ENCODE measurements at places on chromosomes 11 and 22. TPM values are rescaled to one million over a fixed set of nuclear protein-coding genes. Genes with fewer than 3 reads are reported as not detected.

- peak; percentile 93 for DNase-seq
Measured at GRCh38 chr11:111911563-111912401, at the start of gene CRYAB. TSS of gene CRYAB (minus strand) at chr11:111911770. CDS start at chr11:111911724, 46 bp downstream.

DNA sequence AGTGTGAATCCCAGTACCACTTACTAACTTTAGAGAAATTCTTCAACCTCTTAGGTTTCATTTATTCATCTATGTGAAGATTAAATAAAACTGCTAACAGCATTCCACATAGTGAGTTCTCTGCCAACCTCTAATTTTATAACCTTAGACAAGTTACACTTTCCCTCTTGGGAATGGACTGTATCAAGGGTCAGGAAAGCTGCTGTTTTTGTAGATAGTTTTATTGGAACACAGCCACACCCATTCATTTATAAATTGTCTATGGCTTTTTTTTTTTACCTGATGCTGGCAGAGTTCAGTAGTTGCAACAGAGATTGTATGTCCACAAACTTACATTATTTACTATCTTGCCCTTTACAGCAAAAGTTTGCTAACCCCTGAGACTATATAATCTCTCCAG, 81.1 kb downstream of the PAK1 start:
- DNase-seq = no peak

- no peak for DNase-seq
Measured at GRCh38 chr11:67054836-67055523, 1.7 kb upstream of the RHOD start.

DNA sequence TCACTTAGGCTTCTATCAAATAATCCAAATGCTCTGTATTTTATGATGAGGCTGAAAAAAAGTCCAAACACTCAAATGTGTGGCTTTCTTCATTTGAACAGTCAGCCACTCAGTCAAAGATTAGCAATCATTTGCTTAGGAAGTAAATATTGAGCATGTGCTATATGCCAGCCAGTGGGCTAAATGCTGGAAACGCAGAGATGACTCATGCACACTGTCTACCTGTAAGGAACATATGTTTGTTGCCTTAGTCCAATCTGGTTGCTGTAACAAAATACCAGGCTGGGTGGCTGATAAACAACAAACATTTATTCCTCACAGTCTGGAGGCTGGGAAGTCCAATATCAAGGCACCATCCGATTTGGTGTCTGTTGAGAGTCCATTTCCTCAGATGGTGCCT, 617.3 kb downstream of the NTM start:
- no peak for DNase-seq

- no peak for DNase-seq
Measured at GRCh38 chr11:79400206-79400605, 40.6 kb downstream of the TENM4 start.

DNA sequence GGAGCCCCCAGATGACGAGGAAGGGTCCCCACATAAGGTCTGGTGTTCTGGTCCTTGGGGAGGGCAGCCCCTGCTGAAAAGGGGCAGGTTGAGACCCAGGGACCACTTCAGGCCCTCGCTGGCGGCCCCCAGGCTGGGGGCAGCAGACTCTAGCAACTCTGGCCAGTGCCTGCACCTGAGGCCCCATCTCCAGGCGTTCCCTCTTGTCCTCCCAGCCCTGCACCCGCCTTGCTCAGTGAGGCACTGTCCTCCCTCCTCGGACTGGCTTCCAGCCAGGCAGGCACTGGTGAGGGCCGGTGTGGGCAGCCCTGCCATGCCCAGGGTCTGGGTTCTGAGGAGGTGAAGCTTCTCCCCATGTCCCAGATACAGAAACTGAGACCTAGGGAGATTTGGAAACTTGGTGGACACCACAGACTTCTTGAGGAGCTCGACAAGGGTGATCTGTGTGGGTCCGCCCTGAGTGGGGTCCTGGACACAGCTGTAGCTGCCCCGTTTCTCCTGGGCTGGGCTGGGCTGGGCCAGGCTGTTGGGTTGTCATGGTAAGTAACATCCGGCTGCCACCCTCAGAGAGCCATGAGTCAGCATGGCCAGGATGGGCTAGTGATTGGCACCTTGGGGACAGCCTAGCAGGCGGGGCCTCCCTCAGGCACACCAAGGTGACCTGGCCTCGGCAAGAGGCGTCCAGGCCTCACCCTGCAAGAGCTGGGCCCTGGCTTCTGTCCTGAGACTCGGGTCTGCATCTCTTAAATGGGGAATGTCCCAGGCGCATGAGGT, 11.1 kb upstream of the PHLDA2 start:
- DNase-seq = peak; percentile 80

DNA sequence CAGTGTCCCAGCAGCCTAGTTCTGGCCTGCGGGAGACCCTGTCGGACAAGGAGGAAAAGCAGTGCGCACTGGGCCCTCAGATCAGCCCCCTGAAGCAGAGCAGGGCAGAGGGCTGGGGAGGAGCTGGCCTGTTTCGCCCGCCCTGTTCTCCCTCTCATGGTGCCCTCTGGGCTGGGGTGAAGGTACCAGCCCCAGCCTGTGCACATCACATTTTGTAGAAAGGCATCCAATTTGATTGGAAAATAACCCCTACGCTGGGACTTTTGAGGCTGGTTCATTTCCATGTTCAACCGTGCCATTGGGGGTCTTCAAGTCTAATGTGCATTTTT, 832 bp upstream of the NAP1L4 start:
- DNase-seq = no peak

Gene NLRP10
- total RNA-seq = not detected

Gene HSCB
- total RNA-seq = 10.0 TPM

GRCh38 chr22:49598338-49598737, 229.3 kb downstream of the BRD1 start:
- DNase-seq = peak; percentile 43

GRCh38 chr11:64141081-64141783, 24.7 kb downstream of the MACROD1 start:
- DNase-seq = no peak

DNA sequence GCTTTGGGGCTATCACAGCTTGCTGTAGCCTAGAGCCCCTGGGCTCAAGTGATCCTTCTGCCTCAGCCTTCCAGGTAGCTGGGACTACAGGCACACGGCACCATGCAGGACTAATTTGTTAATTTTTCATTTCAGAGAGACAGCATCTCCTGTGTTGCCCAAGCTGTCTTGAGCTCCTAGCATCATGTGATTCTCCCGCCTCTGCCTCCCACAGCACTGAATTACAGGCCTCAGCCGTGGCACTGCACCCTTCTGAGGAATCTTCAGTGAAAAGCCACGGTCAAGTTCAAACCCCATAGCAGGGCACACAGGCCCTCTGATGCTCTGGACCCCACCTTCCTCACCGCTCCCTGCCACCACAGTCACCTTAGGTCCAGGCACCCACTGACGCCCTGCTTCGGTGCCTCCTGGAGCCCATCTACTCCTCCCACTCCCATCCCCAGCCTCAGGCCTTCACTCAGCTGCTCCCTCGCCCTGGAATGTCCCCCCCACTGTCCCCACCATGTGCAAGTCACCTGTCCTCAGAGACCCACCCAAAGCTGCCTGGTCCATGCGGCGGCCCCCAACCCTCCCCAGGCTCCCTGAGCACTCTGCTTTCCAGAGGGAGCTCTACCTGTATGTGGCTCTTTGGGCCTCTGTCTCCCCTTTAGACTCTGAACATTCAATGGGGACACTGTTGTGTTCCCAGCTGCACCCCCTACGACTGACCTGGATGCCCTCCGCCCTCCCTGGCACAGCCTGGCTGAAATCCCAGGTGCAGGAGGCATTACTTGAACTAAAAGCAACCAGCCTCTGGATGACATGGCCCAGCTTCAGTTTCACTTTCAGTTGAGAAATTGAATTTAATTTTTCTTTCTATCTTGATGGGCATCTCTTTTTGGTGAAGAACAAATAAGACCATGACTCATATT, 1.6 kb downstream of the APOL2 start:
- no peak for DNase-seq

Gene GSTT2B
- total RNA-seq = 21.1 TPM

DNA sequence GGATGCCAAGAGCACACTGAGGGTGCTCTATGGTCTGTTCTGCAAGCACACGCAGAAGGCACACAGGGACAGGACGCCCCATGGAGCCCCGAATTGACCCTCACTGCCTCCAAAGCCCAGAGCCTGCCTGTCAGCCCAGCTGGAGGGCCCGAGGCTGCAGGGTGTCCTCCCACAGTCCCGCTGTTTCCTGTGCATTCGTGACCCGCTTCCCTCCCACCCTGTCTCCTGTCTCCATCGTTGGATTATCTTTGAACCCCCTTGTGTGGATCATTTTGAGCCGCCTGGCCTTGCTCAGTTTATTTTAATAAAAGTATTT, 25.6 kb downstream of the PARVG start:
- DNase-seq = no peak

DNA sequence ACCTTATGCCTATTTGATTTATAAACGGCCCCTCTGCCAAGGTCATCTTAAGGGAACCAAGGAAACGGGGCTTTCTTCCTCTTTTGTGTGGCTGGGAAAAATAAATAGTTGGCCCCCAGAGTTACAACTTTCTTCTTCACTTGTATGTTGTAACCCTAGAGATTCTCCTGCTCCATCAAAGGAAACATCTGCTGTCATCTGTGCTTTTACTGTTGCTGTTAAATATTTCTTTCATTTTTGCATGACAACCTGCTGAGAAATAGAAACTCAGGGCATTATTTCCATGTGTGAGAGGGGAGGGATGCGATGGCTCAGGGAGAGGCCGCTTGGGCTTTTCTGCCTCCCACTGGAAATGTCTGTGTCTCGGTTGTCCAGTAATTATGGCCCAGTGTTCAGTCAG, 21.8 kb upstream of the CDC42EP2 start:
- no peak for DNase-seq
